Activated B cell treated with CpG ODN at 0.5 μM for 24 hours (primary cell): ENCODE measurements at places on chromosomes 16 and 17.

- DNase-seq: peak; percentile 84
Observed at GRCh38 chr17:2416010-2416734, 15.3 kb upstream of the MNT start.

DNA sequence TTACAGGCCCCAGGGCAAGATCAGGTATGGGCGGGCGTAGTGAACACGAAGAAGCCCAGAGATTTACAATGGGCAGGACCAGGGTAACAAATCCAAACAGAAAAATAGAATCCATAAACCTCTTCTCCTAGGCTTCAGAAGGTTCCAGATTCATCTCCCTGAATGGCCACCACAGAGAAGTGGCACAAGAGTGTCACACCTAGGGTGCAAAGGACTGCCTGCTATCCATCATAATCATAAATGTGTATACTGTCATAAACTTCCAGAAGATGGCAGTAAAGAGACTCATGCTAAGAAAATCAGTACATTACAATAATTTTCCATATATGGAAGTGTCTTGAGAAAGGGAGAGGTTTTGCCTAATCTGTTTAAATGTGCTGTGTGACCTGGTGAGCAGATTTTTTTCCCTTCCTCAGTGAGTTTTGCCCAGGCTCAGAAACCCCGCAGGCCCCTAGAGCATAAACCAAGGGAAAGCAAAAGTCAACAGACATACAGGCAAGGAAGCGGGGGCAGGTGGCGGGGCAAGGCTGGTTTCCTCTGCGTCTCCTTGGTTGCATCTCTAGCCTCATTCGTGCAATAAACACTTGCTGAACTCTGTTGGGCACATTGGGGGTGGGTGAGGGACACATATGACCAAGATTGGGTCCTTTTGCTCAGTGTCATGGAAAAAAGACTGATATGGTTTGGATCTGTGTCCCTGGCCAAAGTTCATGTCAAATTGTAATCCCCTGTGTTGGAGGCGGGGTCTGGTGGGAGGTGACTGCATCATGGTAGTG lies 92.0 kb upstream of the CDH5 start:
- DNase-seq: no peak

- DNase-seq: no peak
Observed at GRCh38 chr16:11213799-11214198, 42.2 kb downstream of the SOCS1 start.

- DNase-seq: no peak
Observed at GRCh38 chr16:89330177-89330856, 112.8 kb downstream of the ZNF778 start.

GRCh38 chr16:67174706-67175231 lies 4.4 kb downstream of the NOL3 start:
- DNase-seq: no peak

GRCh38 chr17:3889325-3890012 lies 3.4 kb downstream of the CAMKK1 start:
- no peak for DNase-seq

GRCh38 chr16:23279721-23280153 lies 22.4 kb upstream of the SCNN1B start:
- DNase-seq: no peak

DNA sequence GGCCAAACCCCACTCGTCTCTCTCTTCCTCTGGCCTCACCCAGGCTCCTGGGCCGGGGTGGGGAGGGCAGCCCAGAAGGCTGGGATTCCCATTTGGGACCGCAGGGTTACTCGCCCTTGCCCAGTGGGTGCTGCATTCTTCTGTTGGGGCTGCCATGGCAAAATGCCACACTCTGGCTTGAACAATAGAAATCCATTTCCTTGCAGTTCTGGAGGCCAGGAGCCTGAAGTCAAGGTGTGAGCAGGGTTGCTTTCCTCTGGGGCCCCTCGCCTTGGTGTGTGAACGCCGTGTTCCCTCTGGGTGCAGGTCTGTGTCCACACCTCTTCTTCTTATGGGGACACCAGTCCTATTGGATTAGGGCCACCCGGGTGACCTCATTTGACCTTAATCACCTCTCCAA lies 105.8 kb upstream of the GSE1 start:
- no peak for DNase-seq

DNA sequence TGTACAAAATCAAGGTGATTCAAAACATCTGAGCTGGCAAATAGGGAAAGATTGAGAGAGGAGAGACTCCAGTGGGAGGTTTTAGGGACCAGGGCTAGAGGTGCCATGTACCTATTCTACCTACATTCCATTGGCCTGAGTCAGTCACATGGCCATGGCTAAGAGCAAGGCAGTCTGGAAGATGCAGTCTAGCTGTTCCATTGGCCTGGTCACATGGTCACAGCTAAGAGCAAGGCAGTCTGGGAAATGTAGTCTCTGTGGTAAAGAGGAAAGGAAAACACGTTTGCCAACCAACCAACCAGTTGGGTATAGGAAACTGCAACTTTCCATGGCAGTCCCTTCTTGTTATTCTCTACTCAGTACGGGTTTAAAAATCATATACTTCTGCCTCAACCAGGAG lies 369.1 kb downstream of the XYLT1 start:
- no peak for DNase-seq

- no peak for DNase-seq
Observed at GRCh38 chr16:86080131-86080875, 181.3 kb downstream of the IRF8 start.

DNA sequence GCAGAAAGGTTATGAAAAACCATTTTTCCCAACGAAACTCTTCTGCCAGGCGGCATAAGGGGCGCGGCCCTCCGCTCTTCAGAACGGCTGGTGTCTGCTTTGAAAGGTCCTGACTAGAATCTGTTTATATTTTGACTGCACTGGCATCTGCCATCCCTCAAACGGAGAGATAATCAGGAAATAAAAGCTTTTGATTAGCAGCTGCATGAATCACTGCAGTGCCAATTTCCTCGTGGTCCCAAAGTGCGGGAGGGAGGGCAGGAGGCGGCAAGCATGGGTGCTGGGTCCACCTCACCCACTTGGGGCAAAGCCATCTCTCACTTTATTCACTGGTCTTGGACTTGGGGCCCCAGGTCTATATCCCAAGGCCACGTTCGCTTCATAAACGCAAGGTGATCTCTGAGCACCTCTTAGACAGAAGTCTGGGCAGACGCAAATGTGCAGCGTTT lies 49.7 kb downstream of the TBC1D16 start:
- no peak for DNase-seq

GRCh38 chr16:13528691-13529090 lies 391.3 kb upstream of the ERCC4 start:
- no peak for DNase-seq

DNA sequence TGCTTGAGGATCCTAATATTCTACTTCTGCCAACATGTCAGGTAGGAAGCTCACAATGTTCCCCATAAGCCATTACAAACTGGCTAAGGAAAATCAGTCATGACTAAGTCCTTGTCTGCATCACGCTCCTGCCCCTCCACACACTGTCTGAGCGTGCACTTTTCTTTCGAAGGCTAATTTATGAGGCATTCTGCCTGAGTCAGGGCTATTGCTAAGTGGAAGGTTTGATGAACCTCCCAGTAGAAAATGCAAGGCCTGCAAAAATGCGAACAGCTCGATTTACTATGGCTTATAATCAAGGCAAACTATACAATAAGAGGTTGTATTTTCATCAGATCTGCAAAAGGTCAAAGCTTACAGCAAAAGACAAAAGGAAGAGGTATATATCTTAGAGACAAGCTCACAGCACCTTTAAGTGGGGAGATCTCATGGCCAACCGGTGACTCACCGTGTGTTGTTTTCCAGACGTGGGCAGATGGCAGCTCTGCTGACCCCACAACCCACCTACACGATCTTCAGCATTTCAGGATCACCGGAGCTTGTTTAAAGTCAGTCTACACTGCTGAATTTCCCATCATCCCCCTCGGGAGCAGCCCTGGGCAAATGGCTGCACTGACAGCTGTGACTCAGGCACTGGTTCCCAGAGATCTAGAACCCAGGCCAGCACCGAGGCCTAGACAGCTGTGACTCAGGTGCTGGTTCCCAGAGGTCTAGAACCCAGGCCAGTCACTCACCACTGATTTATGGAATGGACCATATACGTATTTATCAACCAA lies 26.1 kb downstream of the MEAK7 start:
- DNase-seq: no peak

- DNase-seq: no peak
Observed at GRCh38 chr16:30724641-30725417, 23.4 kb upstream of the PHKG2 start.

DNA sequence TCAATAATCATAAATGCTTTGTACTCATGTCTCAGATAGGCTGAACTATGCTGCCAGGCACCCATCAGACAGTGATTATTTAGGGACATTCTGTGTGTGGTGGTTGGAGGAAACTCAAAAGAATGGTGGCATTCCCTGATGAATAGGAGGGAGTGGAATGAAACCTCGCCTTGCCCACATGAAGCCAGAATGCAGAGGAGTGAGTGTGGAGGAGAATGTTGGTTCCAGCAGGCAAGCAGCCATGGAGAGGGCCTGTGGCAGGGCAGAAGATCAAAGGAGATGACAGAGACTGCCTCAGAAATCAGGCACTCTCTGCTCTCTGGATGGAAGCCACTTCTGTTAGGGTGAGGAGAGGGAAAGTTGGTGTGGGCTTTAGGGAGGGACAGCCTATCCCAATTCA lies 22.5 kb downstream of the KCTD19 start:
- DNase-seq: no peak

- DNase-seq: no peak
Observed at GRCh38 chr17:80070375-80071115, 30.8 kb upstream of the GAA start.

- DNase-seq: no peak
Observed at GRCh38 chr17:17758941-17759563, 77.7 kb downstream of the SREBF1 start.

DNA sequence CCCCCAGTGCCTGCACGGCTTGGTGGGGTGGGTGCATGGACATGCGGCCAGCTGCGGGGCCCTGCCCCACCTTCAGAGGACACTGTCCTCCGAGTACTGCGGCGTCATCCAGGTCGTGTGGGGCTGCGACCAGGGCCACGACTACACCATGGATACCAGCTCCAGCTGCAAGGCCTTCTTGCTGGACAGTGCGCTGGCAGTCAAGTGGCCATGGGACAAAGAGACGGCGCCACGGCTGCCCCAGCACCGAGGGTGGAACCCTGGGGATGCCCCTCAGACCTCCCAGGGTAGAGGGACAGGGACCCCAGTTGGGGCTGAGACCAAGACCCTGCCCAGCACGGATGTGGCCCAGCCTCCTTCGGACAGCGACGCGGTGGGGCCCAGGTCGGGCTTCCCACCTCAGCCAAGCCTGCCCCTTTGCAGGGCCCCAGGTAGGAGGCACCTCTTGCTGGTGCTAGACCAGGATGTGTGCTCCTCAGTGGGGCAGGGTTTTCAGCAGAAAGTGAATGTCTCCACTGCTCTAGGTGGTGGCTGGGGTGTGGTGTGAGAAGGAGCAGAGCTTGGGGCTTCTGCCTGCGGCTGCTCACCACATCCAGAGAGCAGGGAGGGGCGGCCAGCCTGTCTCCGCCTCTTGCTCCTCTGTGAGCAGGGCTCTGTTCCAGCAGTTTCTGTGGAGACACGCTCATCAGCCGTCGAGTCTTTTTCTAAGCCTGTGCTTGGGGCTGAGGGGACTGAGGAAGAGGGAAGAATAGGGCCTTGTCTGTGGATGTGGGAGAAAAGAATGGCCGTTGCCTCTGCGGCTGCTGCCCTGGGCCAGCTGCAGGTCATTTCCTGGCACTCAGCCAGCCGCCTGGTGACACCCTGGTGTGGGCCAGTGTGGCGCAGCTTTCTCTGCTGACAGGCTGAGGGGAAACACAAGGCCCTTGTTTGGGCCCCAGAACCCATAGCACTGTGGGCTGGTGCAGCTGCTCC lies 2.2 kb downstream of the ZNF276 start:
- DNase-seq: no peak

DNA sequence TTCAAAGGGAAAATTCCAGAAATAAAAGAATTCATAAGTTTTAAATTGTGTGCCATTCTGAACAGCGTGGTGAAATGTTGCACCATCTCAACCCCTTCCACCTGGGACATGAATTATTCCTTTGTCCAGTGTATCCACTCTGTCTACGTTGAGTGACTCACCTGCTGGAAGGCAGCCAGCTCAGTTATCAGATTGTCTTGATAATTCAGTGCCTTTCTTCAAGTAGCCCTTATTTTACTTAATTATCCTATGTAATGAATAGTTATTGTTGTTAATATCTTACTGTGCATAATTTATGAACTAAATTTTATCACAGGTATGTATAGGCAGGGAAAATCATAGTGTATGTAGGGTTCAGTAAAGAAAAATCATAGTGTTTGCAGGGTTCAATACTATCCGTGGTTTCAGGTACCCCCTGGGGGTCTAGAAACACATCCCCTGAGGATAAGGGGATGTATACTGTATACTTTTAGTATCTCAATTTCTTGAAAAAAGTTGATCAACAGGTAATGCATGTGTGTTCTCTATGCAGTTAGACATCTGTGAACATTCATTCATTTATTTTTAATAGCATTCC lies 7.7 kb upstream of the PCTP start:
- DNase-seq: no peak

GRCh38 chr17:6327007-6327406 lies 107.9 kb downstream of the AIPL1 start:
- DNase-seq: no peak

DNA sequence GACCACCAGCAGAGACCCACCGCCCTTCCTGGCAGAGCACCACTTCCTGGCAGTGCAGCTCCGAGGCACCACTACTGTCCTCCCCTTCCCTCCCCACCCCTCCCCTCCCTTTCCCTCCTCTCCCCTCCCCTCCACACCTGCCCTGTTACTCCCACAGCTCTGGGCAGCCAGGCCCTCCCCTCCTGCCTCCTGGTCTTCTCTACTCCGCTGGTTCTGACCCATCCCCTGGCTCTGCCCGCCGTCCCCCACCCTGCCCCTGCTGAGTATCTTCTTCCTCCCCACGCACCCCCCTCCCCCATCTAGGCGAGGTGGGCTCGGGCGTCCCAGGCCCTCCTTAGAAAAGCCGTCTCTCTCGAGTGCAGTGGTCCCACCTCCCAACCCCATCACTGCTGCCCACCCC lies 77.7 kb downstream of the AMFR start:
- no peak for DNase-seq

GRCh38 chr17:70353408-70354092 lies 184.2 kb downstream of the KCNJ2 start:
- no peak for DNase-seq

DNA sequence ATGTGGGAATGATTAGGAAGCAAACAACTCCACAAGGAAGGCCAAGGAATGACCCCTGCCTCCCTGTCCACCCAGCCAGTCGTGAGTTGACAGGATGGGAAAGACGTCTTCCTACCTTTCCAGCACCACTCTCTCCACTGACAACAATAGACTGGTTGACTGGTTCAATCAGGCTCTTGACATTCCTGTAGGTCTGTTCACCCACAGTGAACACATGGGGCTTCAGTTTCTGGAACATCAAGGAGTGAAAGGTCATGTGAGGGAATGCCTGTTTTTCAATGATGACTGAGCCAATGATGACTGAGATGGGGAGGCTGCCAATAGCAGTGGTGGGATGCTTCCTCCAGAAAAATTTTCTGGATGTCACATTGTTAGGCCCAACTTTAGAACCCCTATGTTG lies 9.6 kb downstream of the MYO19 start:
- DNase-seq: no peak

- no peak for DNase-seq
Observed at GRCh38 chr17:73337330-73337710, 25.5 kb upstream of the CDC42EP4 start.
